NCI-H510A treated with DMSO at 0.1 percent for 48 hours (cell line): ENCODE measurements at places on chromosomes 3 and 15.

DNA sequence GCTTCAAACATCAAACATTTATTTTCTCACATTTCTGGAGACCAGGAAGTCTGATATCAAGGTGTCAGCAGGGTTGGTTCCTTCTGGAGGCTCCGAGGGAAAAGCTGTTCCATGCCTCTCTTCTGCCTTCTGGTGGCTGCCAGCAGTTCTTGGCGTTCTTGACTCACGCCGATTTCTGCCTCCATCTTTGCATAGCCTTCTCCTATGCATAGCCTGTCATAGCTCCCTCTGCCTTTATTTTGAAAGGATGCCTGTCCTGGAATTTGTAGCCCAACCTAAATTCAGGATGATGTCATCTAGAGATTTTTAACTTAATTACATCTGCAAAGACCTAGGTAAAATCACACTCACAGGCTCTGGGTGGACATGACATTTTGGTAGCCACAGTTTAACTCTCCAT is 70.4 kb downstream of the RGMA start:
- DNase-seq, result no peak

- no peak for DNase-seq
Measured at GRCh38 chr15:35557544-35557943, 11.6 kb upstream of the DPH6 start.

- no peak for DNase-seq
Measured at GRCh38 chr3:143859465-143860203, 11.4 kb upstream of the SLC9A9 start.

DNA sequence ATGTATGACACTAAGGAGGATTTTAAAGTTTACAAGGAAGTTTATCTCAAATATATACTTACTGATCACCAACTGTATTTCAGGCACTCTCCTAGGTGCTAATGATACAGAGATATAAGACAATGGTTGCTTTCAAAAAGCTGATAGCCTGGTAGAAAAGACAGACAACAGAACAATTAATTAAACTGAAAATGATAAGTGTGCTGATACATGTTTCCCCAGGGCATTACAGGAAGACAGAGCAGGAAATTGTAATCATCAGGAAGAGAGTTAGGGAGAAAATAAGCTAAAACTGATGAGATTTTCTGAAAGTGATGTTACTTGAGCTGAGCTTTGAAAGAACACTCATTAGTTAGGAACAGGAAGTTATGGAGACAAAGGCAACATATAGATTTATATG is 229.7 kb downstream of the RSRC1 start:
- no peak for DNase-seq

GRCh38 chr3:24507776-24508422 is 13.2 kb upstream of the THRB start:
- no peak for DNase-seq

DNA sequence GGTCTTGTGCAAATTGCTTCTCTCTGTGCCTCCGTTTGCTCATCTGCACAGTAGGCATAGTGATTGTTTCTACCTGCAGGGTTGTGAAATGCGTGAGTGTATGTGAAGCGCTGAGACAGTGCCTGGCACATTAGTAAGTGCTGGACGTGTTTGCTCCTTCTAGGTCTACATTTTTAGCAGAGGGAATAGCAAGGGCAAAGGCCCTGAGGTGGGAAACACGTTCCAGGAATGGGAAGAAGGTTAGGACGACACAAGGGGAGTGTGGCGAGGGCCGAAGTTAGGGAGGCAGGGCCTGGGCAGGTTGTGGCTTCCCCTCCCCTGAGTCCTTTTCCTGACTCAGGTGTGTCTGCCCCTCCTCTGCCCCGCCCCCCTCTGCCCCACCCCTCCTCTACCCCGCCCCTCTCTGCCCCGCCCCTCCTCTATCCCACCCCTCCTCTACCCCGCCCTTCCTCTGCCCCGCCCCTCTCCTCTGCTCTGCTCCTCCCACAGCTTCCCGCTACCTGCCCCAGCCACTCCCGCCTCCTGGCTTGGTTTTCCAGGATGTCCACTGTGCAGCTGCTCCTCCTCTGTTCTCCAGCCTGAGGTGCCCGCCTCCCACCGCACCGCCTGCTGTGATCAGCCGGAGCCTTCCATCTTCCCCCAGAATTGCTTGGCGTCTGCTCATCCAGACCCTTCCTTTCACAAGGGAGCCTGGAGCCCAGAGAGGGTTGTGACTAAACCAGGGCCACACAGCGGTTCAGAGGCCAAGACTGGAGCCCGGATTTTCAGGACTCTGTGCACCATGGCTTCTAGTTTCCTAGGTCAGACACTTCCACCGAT is 31.1 kb upstream of the SMAD6 start:
- DNase-seq, result peak; percentile 35

DNA sequence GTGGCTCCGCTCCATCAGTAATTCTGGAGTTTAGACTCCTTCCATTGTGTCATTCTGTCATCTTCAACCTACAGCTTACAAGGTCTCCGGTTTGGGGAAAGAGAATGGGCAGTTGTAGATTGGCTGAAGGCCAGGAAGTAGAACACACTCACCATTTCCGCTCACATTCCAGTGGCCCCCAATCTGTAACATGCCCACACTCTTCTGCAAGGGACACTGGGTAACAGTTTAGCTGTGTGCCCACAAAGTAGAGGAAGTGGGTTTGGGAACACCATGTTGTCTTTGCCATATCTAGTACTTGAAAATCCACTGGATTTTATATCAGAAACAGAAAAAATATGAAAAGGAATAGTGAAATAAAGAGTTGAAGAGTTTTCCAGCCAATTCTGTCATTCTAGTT is 153.5 kb downstream of the SV2B start:
- no peak for DNase-seq

DNA sequence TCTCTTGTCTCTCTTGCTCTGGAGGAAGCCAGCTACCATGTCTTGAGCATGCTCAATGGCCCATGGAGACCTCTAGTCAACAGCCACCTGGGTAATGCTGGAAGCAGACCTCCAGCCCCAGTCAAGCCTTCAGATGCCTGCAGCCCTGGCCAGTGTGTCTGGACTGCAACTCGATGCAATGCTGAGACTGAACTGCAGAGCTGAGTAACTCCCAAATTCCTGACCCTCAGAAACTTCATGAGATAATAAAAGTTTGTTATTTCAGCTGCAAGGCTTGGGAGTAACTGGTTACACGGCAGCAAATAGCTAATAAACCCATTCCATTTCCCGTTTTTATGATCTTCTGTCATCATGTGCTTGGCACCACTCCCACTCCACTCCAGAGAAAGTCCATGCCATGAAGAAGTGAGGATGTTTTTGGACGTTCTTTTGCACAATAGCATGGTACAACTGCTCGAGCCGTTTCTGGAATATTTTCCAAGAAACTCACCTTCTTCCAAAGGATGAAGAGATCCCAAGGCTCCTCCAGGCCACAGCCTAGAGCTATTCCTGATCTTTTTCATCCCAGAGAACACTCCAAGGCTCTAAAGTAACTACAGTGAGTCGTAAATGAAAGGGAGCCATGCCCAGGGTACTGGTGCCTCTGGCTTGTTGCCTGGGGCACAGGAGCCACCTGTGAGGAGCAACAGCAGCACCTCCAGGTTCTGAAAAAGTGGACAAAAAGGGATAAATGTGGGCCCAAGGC is 72.0 kb upstream of the KLF13 start:
- DNase-seq, result no peak

GRCh38 chr15:66947471-66947870 is 117.9 kb upstream of the SMAD3 start:
- no peak for DNase-seq

DNA sequence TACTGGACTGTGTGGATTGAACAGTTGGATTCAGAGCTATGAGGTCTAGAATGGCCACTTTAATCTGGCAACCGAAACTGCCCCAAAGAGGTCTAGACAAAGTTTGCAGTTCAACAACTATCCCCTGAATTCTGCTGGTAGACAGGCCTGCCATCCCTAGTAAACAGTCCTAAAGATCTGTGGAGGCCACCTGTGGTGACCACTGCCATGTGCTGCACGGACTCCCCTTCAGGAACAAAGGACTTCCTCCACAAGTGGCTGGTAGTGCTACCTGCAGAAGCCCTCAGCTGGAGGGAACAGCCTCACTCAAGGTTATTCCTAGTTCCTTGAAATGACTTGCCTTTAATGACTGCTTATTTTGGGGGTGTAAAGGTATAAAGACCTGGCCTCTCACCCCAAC is 6.1 kb downstream of the TNFAIP8L3 start:
- DNase-seq, result no peak

DNA sequence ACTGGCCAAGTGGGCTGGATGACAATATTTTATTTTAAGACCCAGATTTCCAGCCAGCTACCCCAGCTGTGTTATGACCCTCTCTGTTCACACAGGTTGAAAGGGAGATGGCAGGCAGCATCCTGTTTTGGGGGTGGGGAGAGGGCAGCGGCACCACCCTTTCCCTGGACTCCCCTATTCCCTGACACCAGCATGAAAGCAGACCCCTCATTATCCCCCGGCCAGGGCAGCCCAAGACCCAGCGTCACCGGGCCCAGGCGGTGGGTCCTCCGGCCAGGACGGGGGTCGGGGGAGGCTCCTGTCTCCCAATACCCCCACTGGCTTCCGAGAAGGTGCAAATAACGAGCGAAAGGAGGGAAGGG is 127.6 kb upstream of the MEF2A start:
- no peak for DNase-seq

- no peak for DNase-seq
Measured at GRCh38 chr3:3080309-3080708, 29.9 kb downstream of the IL5RA start.

- peak; percentile 31 for DNase-seq
Measured at GRCh38 chr3:194687638-194688199, 2.0 kb downstream of the FAM43A start.

GRCh38 chr3:53045518-53046170 is at the start of gene SFMBT1:
Gene SFMBT1 (minus strand): TSS chr3:53046073. CDS start chr3:52969128, 76,945 bp downstream.
- no peak for DNase-seq

DNA sequence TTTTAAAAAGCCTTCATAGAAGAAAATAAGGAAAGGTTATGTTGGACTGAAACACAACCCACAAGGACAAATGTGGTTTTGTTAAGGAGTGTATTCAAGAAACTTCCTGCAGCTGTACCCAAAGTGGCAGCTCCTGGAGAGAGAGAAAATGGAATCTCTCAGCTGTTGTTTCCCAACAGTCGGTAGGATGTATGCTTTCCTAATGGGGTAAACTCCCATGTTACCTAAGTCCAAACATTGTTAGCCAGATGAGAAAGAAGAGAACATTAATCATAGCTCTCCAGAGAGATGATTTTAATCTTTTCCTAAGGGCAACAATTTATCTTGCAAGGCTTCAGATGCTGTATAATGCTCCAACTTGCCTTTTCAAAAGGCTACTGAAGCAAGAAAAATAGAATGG is 22.6 kb upstream of the TEX9 start:
- no peak for DNase-seq

GRCh38 chr15:35293353-35294130 is 208.4 kb upstream of the NANOGP8 start:
- no peak for DNase-seq
